ENCODE measurements at places on chromosomes 11 and 22.

DNA sequence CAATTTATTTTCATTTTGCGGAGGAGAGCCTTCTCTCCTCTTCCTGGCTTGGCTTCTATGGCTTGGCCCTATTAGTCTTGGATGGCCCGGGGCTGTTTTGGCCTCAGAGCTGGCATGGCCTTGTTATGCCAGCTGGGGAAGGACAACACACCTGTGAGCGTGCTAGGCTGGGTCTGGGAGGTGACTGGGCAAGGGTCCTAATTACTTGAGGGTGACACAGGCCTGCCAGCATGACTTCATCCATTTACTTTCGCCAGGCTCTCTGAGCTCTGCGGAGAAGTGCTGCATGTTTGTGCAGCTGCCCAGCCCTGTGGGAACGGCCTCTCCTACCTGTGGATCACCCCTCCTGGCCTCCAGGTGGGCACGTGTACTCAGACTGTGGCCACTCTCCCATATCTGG is 153.6 kb downstream of the SNX19 start:
- no peak for DNase-seq

- DNase-seq: no peak
Observed at GRCh38 chr22:26846645-26847044, 189.3 kb downstream of the MIAT start.

GRCh38 chr22:28927630-28928029 is 44.3 kb downstream of the ZNRF3 start:
- DNase-seq: no peak

DNA sequence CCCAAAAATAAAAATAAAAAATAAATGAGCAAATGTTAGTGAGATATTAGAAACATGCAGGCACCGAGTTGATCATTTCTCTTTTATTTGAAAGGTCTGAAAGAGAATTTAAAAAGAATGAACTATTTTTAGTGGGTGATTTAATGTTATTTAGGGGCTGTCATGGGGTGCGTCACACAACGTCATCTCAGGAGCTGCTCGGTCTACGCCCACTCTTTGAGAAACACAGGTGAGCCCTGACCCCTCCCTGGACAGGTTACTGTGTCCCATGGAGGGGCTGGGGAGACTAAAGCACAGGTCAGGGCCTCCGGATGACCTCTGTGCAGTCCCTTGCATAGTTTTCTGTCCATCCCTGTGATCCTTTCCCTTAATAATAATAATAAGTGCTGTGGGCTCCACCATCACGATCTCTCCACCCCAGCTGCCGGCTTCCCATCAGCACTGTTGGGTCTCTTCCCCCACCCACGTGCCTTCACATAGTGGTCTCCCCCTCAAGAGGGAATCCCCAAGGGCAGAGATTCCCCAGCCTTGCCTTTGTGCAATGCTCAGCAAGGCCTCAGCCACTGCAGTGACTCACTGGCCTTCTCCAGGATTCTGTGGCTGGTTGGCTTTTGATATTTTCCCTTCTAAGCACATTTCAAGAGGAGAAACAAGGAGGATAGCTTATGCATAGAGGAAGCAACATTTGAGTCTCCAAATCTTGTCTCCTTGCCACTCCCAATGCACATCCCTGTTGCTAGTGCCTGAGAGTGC is 159.9 kb downstream of the TTC17 start:
- no peak for DNase-seq

DNA sequence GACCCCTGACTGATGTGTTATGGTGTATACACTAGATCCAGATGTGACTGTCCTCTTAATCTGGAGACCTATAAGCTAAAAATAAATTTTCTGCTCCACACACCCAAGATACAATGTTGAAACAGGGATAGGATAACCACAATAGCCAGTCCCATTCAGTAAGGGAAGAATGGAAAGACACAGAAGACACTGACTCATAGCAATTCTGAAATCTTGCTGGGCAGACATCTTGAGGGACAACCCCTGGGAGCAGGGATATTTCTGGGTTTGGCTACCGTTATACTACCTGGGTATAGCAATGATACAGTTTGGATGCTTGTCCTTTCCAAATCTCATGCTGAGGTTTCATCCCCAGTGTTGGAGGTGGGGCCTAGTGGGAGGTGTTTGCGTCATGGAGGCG is 93.9 kb downstream of the BUD13 start:
- DNase-seq: no peak

DNA sequence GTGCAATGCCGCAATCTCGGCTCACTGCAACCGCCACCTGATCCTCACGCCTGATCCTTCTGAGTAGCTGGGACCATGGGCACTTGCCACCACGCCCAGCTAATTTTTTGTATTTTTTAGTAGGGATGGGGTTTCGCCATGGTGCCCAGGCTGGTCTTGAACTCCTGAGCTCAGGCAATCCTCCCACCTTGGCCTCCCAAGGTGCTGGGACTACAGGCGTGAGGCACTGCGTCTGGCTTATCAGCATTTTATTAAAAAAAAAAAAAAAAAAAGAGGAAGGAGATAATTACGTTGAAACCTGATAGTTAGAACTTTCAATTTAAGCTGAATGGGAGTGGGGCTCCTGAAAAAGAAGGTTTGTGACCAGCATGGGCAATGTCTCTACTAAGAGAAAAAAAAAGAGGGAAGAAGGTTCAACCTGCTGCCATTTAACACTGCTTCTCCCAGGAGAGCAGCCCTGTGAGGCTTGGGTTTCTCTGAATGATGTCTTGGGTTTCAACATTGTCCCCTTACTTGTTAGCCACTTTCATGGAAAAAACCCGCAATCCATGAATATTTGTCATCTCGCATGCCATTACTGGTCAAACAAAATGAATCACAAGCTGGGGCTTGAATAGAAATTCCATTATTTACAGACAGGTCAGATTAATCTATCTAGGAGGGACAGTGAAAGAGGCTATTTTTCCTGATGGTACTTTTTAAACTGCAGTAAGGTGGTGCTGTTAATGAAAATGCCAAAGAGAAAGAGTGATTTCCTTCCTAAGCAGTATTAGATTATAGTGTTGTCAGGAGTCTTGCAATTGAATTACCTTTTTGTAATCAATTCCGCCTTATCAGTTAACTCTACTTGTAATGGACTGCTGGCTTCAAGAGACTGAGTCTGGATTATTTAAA is 72.5 kb downstream of the PACS1 start:
- no peak for DNase-seq

GRCh38 chr11:36012455-36012854 is 68.6 kb downstream of the LDLRAD3 start:
- DNase-seq: no peak

DNA sequence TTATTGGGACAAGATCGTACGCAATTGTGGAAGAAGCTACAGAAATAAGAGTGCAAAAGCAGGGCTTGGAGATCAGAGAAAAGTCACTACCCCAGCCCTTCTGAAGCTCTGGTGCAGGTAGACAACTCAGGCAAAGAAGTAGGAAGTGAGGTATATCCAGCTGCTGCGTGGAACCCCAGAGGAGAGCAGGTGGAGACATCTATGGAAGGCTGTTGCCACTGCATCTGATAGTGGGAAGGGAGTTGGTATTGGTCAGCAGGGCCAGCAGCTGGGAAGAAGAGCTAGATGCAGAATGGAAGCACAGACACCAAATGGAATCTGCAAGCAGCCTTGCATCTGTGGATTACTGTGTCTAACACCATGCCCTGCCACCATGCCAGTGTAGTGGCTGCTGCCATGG is 165.1 kb downstream of the WNT11 start:
- DNase-seq: no peak

GRCh38 chr11:25602149-25602548 is 729.8 kb upstream of the ANO3 start:
- no peak for DNase-seq

DNA sequence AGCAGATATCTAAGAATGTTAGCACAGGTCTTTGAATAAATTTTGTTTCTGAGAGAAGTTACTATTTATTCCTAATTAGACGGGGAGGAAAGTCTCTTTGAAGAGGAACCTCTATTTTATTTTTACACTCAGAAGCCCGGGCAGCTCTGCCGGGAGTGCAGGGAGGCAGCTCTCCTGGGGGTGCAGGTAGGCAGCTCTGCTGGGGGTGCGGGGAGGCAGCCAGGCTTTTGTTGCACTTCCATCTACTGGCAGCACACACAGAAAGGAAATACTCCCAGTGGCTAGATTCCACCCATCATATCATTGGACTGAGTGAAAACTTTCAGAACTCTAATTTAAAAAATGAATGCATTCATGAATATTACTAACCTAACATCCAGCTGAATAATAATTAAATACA is 24.6 kb downstream of the OR10A6 start:
- no peak for DNase-seq

- no peak for DNase-seq
Observed at GRCh38 chr11:65438257-65439151, 15.9 kb downstream of the NEAT1 start.

GRCh38 chr11:67504005-67504949 is 886 bp downstream of the PITPNM1 start:
- no peak for DNase-seq

DNA sequence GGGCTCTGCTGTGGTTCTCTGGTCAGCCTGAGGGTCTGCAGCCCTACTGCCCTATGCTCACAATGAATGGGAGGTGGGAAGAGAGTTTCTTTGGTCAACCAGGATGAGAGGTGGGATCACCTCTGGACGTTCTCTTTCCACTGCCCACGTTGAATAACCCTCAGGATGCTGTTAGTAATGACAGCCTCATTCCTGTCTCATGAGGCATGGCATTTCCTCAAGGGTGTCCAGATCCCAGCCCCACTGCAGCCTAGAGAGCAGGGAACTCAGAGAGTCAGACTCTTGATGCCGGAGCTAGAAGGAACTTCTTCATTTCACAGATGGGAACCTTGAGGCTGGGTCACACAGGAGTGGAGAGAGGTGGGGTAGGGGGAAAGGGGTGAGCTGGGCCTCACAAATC is 196.0 kb downstream of the CEP164 start:
- no peak for DNase-seq

DNA sequence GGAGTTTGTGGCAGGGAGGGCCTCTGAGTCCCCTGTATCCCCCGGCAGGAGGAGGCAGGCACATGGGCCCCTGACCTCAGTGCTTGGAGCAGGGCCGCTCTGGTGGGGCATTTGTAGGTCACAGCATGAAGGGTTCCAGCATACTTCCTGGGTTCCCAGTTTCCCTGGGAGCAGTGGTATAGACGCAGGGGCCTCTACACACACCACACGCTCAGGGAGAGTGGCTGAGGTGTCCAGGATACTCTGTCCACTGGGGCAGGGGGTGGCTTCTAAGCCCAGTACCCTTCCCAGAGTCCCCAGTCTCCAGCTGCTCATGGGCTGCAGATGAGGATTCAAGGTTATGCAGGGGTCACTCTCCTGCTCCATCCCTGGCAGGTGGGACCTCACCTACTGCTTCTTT is 6.1 kb downstream of the LSP1 start:
- DNase-seq: no peak

GRCh38 chr11:23866641-23867040 is 630.2 kb upstream of the LUZP2 start:
- DNase-seq: no peak

DNA sequence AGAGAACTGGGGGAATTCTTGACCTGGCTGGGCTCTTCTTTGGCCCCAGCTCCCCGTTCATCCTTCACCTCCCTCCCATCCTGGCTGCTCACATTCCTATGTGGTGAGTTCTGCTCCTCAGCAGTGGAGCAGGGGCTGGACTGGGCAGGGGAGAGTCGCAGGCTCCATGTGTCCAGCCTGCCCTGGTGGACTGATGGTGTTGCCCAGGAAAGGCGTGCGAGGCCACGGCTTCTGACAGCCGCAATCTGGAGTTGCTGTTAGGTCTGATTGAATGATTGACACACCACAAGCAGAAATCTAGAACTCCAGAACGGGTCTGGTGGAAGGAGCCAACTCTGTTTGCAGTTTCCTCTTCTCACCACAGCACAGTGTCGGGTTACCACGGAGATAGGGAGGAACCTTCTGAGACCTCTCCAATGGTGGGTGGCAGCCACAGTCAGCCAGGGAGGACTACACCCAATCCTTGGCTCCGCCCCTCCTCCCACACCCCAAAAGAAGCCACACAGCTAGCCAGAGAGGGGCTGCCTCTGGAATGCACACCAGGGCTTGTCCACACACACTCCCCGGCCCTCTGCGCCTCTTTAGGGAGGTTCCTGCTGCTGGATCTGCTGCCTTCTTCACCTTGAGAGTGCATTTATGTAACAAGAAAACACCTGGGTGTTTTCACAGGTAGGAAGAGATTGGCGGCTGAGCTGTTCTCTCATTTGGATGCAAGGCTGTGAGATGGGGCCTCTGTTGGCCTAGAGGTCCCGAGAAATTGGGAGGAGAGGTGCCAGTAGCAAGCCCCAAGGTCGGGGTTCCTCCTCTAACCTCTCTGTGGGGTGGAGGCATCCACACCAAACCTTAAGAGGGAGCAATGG is 56.4 kb upstream of the CD44 start:
- peak; percentile 84 for DNase-seq

DNA sequence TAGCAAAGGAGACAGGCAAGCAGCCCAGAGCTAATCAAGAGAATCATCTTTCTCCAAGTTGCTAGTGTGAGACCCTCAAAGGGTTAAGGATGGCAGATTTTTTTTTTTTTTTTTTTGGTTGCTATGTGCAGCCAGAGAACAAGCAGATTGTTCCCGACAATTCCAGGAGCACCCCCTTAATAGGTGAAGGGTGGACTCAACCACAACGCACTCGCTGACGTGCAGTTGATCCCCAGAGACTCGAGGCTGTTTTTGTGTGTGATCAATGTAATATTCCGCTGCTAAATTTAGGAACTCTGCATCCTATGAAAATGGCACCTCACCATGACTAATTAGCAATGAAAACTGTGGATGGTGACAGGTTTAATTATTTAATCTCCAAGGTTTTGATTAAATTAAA is 789.0 kb downstream of the KCNA4 start:
- no peak for DNase-seq

- DNase-seq: no peak
Observed at GRCh38 chr11:119223856-119224255, 17.7 kb downstream of the CBL start.

DNA sequence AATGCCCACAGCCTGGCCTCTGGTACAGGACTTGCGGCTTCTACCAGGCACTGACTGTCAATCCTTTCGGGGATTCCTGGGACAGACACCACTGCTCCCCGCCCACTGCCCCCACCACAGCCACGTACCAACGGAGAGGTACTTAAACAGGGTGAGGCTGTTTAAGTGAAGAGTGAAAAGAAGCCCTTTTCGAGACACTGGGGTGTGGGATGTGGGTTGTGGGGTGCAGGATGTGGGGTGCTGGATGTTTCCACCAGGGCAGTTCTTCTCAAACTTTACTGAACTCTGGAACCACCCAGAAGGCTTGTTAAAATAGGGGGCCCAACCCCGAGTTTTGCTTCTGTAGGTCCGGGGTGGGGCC is 34.2 kb upstream of the PRR5 start:
- DNase-seq: no peak

DNA sequence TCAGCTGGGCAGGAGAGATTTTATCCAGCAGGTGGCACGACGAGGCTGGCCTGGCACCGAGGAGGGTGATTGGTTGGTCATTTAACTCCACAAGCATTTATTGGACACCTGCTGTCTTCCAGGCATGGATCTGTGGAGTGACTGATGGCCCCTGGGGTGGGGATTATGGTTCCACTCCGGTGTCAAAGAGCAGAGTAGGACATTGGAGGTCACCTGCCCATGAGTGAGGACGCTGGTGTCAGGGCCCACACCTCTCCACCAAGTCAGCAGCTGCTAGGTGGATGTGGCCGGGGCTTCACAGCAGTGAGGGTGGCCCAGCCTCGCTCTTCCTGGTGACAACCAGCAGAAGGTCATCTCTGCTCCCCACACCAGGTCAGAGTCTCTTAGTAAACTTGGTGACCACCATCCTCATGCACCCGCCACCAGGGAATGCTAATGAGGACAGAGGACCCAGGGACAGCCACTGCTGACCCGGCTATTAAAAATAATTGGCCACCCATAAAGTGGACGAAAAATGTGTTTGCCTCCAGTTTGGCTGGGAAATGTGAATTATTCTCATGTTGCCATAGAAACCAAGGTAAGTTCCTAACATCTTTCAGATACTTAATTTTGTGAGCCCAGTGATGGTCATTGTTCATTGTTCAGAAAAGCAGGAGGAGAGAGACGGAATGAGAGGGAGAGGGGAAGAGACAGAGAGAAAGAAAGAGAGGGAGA is 428.7 kb downstream of the TBC1D22A start:
- no peak for DNase-seq

Measured in keratinocyte (primary cell).